ENCODE measurements at places on chromosomes 1 and 21.
A peak's percentile ranks its signal among the peaks of the same experiment; 100 is the strongest.

DNA sequence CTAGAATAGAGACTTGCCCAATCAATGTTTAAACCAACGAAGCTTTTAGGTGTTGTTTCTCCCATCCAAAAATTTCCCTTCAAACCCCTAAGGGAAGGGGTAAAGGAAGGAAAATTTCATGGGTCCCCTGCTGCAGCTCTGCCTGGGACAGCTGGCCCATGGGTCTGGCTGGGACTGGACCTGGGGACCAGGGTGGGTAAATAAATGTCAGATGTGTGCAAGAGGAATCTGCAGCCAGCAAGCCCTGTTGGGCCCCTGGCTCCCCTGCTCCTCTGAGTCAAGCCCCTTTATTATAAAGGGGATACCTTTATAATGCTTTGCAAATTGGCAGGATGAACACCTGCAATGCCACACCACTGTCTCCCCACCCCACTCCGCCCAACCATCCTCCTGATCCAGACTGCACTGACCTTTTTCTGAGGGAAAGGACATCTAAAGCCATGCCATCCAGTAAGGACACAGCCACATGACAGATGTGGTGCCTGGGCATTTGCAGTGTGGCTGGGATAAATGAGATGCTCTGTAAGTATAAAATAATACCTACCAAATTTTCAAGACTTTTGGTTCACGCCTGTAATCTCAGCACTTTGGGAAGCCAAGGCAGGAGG lies 1.9 kb upstream of the TMEM125 start:
- no peak overlapping the region for H3K4me3 ChIP-seq
- H3K27me3 ChIP-seq = no peaks in the 10 kb centered on the region
- no peaks in the 10 kb centered on the region for H3K36me3 ChIP-seq
- H3K4me1 ChIP-seq = peaks cover 11% of the 10 kb centered on the region
- no peak overlapping the region for H3K27ac ChIP-seq

- no peaks in the 10 kb centered on the region for H3K27me3 ChIP-seq
- no peaks in the 10 kb centered on the region for H3K36me3 ChIP-seq
- H3K27ac ChIP-seq = no peak overlapping the region
- no peak overlapping the region for H3K4me3 ChIP-seq
- H3K4me1 ChIP-seq = no peaks in the 10 kb centered on the region
Measured at GRCh38 chr1:66119148-66119547, 326.5 kb downstream of the PDE4B start.

GRCh38 chr1:67953301-67953700 lies 97.1 kb downstream of the DIRAS3 start:
- H3K4me1 ChIP-seq = no peaks in the 10 kb centered on the region
- no peak overlapping the region for H3K4me3 ChIP-seq
- no peaks in the 10 kb centered on the region for H3K27me3 ChIP-seq
- no peak overlapping the region for H3K27ac ChIP-seq

DNA sequence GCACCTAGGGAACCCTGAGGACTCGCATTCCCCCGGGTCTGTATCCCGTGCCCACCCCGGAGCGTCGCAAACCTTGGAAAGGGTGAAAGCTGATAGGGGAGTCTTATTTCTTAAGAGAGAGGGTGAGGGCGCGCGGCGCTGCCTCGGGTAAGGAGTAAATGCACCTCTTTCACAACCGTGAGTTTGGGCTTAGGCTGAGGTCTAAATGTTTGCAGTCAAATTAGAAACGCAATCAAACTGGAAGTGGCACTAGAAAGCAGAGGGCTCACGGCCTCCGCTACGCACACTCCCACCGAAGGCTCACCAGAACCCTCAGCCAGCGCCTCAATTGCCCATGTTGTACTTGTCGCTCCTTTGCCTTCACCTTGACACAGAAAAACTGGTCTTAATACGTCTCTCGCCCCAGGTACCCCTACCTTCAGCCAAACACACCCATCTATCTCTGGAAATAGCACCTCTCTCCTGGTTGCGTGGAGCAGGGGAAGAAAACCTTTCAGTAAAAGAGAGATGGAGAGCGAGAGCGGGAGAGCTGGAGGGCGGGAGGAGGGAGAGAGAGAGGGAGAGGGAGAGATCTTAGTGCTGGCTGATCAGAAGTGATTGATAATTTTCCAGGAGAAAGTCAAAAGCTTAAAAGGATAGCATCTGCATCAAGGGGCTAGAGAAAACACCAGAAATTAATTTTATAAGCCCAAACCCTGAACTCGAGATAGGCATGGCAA lies 1.7 kb upstream of the HLX start:
- peaks cover 26% of the 10 kb centered on the region for H3K4me1 ChIP-seq
- no peak for DNase-seq
- peak overlapping the region; percentile 20 for H3K4me3 ChIP-seq
- peak overlapping the region; percentile 87 for H3K27ac ChIP-seq

DNA sequence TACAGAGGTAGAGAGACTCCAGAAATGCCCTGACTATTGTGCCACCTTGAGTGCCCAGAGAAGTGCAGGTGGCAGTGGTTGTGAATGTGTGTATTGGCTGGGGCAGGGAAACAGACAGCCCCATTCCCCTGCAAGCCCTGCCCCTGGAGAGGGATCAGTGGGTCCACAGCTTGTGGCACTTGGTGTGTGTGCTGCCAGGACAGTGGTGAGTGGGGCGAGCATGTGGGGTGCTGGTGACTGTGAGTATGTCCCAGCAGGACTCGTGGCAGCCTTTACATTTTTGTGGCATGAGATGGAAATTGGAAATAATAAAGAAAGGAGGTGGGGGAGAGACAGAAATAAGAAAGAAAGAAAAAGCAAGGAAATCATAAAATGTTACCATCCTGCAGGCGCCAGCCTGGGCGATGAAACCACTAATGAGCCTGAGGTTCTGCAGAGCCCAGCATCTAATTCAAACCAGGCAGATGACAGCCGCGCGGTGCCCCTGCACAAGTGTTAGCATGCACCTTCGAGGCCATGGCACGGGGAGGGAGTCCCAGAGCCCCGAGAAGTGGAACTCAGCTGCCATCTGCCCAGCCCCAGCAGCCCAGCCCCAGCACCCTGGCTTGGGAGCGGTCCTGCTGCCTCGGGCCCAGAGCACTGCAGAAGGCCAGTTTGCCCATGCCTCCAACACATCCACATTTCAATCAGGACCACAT lies 49.1 kb upstream of the ZBTB40 start:
- H3K27me3 ChIP-seq = peaks cover 73% of the 10 kb centered on the region
- H3K36me3 ChIP-seq = no peaks in the 10 kb centered on the region
- no peak overlapping the region for H3K4me3 ChIP-seq
- no peaks in the 10 kb centered on the region for H3K4me1 ChIP-seq
- no peak overlapping the region for H3K27ac ChIP-seq
- no peak for DNase-seq

DNA sequence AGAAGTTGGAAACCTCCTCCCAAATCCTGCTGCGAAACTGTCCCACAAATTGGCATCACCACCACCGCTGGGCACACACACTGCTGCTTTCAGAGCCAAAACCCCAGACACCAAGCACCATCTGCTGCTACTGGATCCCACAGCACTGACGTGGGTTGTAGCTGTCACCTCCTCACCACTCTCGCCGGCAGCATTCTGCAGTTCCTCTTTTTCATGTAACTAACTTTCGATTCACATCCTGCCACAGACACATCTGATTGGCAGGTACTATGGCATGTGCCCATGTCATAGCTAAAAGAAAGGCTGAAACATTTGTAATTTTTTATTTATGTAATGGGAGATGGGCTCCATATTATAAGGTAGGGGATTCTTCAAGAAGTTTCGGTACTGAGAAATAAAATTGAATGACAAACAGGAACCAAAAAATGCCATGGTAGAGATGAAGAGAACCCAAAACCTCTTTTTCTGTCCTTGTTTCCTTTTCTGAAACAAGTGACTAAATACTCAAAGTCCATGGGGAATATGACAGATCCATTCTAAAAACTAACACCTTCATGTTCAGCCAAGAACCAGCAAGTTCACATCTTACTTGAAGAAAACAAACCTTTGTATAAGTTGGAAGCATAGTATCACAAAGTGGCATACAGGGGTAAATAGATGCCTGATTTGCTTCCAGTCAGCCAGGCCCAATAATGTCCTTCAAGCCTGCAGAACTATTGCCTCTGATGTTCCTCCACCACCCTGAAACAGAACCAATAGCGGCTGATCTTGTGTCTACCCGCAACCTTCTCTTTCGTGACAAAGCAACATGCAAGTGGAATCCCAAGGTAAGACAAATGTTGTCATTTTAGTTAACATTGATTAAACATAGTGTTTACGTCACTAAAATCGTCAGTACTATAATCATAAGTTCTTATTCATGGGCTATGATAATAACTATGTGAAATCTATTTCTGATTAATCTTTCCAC lies 26.6 kb upstream of the RGS13 start:
- H3K4me3 ChIP-seq = no peak overlapping the region
- no peaks in the 10 kb centered on the region for H3K27me3 ChIP-seq
- peak; percentile 29 for DNase-seq
- H3K4me1 ChIP-seq = no peaks in the 10 kb centered on the region

DNA sequence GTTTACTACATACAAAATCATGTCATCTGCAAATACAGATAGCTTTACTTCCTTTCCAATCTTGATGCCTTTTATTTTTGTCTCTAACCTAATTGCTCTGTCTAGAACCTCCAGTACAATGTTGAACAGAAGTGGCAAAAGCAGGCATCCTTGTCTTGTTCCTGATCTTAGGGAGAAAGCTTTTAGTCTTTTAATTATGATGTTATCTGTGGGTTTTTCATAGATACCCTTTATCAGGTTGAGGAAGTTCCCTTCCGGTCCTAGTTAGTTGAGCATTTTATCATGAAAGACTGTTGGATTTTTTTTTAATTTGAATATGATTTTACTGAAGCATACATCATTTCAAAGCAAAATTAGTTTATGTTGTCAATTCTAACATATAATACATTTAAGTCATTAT lies 45.7 kb upstream of the DISC1 start:
- H3K4me1 ChIP-seq = no peaks in the 10 kb centered on the region
- DNase-seq = no peak
- no peak overlapping the region for H3K27ac ChIP-seq

GRCh38 chr1:85295006-85295431 lies 18.6 kb upstream of the BCL10 start:
- no peaks in the 10 kb centered on the region for H3K27me3 ChIP-seq
- DNase-seq = no peak
- peaks cover 37% of the 10 kb centered on the region for H3K4me1 ChIP-seq
- no peaks in the 10 kb centered on the region for H3K36me3 ChIP-seq
- H3K27ac ChIP-seq = peak overlapping the region; percentile 79

DNA sequence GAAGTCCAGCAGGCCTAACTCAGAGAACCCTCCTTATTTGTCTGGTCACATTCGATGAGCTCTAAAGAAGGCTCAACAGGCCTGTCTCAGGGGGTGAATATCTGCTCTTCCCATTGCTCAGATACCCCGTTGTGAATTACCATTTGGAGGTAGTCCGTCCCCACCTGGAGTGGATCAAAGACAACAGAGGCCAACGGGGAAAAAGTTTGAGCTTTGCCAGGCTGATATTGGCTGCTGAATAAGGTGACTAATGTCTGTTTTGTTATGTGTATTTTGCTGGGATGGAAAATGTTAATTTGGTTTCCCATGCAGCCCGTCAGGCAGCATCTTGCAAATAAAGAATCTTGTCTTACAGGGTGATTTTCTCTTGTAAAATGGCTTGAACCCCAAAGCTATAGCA lies 69.2 kb upstream of the EPS8L3 start:
- no peaks in the 10 kb centered on the region for H3K36me3 ChIP-seq
- no peak overlapping the region for H3K27ac ChIP-seq
- no peaks in the 10 kb centered on the region for H3K4me1 ChIP-seq
- DNase-seq = no peak
- no peaks in the 10 kb centered on the region for H3K27me3 ChIP-seq
